ENCODE measurements at places on chromosomes 5 and 9. TPM values are rescaled to one million over a fixed set of nuclear protein-coding genes. Genes with fewer than 3 reads are reported as not detected.

DNA sequence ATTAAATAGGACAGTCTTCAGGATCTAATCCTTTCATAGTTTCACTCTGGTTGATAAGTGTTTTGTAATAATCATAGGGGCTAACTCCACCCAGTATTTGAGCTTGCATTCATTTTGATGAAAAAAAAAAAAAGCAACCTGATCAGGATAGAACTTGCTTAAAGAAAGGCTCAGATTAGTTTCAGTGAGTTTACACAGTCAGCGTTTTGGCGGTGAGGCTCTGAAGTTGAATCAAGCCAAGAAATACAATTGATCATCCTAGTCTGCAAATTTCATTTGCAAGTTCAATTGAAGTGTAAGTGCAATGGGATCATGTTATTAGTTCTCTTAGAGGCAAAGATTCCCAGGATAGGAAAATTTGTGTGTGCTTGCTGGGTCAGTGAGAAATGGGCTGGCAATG, 159.7 kb upstream of the ELL2 start:
- no peak overlapping the region for H3K4me3 ChIP-seq
- no peaks in the 10 kb centered on the region for H3K27me3 ChIP-seq
- no peaks in the 10 kb centered on the region for H3K4me1 ChIP-seq
- H3K27ac ChIP-seq = no peak overlapping the region
- no peak for DNase-seq

GRCh38 chr9:35891646-35892045, 14.4 kb upstream of the HRCT1 start:
- H3K36me3 ChIP-seq = peaks cover 4% of the 10 kb centered on the region
- no peak for DNase-seq
- H3K4me1 ChIP-seq = no peaks in the 10 kb centered on the region
- H3K27ac ChIP-seq = no peak overlapping the region

The PCDHA3 gene
- polyA plus RNA-seq = not detected

DNA sequence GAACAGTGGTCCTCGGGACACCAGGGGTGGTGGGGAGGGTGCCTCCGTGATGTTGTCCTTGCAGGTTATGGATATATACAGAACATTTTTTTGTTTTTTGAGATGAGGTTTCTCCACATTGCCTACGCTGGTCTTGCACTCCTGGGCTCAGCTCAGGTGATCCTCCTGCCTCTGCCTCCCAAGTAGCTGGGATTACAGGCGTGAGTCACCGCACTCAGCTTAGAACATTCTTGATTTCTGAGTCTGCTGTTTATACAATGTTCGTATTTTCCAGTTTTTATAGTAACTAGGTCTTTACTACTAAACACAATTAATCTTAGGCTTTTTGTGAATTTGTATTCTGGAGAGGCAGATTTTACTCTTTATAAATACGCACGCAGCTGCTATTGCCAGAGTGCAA, 6.0 kb downstream of the PMPCA start:
- DNase-seq = no peak
- H3K4me3 ChIP-seq = no peak overlapping the region
- H3K36me3 ChIP-seq = peaks cover 11% of the 10 kb centered on the region
- H3K27ac ChIP-seq = no peak overlapping the region
- H3K27me3 ChIP-seq = peaks cover 3% of the 10 kb centered on the region

GRCh38 chr9:134139081-134139480, 3.2 kb downstream of the WDR5 start:
- peaks cover 27% of the 10 kb centered on the region for H3K36me3 ChIP-seq
- H3K27me3 ChIP-seq = peaks cover 2% of the 10 kb centered on the region
- H3K27ac ChIP-seq = no peak overlapping the region
- no peak for DNase-seq
- H3K4me3 ChIP-seq = no peak overlapping the region
- peaks cover 36% of the 10 kb centered on the region for H3K4me1 ChIP-seq

DNA sequence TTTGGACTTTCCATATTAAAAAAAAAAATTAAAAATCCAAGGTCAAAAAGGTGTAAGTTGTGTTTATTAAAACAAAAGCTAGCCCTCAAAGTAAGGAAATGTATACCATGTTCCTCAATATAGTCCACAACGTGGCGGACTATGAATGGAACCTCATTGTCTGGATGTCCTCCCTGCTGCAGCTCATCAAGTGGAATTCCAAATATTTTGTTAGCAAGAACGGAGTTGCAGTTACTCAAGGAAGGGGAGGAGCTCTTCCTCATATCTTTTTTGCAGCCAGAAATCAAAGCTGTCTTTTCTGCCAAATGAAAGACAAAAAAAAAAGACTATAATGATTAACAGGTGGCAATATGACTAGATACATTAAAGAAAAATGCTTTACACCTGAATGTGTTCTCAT, 14.0 kb downstream of the FAM13B start:
- no peak overlapping the region for H3K27ac ChIP-seq
- H3K27me3 ChIP-seq = no peaks in the 10 kb centered on the region
- no peak overlapping the region for H3K4me3 ChIP-seq
- peaks cover 19% of the 10 kb centered on the region for H3K36me3 ChIP-seq

GRCh38 chr9:89808076-89808755, 203.4 kb downstream of the GADD45G start:
- H3K36me3 ChIP-seq = no peaks in the 10 kb centered on the region
- no peak overlapping the region for H3K27ac ChIP-seq
- no peak overlapping the region for H3K4me3 ChIP-seq
- H3K4me1 ChIP-seq = no peaks in the 10 kb centered on the region

DNA sequence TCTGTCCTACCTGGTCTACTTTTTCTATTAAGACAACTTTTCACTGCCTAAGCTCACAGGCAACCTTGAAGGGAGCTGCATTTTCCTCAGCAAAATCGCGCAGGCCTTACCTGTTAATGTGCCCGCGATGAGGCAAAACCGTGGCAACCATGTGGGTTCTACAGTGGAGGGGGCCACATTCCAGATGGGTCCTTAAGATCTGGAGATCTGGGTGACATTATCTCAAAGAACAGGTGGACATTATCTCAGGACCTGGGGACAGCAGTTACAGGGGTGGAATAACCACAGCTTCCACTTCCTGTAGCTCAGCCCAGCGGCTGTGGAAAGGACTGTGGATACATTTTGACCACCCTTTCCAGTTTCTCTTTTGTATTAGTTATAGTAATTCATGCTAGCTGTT, 112.8 kb upstream of the PTCH1 start:
- no peaks in the 10 kb centered on the region for H3K36me3 ChIP-seq
- H3K27ac ChIP-seq = no peak overlapping the region
- H3K27me3 ChIP-seq = peaks cover 11% of the 10 kb centered on the region

DNA sequence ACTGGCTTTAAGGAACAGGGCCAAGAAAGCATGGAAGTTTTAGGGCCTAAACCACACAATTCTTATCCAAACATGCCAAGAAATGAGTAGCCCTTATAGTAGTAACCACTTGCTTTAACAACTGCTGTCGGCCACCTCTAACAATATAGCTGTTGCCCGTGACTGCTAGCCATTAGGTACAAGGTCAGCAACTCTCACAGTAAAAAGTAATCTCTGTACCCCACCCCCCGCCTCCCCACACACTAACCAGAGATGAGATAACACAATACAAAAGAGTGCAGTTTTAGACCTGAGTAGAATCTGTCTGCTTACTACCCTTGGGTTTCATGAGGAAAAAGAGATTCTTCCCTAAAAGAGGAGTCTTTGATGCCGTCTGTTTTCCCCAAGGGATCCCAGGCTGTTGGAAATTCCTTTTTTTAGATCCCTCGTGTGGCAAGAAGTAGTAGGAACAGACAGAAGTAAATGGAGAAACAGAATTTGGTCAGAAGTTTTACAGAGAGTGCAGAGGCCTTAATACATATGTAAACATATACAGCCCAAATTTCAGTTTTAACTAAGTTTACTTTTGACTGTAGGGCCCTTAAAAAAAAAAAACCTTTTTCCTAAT, 94.3 kb downstream of the WDR41 start:
- H3K4me3 ChIP-seq = no peak overlapping the region
- H3K36me3 ChIP-seq = no peaks in the 10 kb centered on the region
- no peak for DNase-seq
- H3K27ac ChIP-seq = no peak overlapping the region
- peaks cover 2% of the 10 kb centered on the region for H3K27me3 ChIP-seq
- H3K4me1 ChIP-seq = no peaks in the 10 kb centered on the region
